Kidney (tissue), 22 donors: ENCODE measurements at places on chromosomes 6 and 20.

DNA sequence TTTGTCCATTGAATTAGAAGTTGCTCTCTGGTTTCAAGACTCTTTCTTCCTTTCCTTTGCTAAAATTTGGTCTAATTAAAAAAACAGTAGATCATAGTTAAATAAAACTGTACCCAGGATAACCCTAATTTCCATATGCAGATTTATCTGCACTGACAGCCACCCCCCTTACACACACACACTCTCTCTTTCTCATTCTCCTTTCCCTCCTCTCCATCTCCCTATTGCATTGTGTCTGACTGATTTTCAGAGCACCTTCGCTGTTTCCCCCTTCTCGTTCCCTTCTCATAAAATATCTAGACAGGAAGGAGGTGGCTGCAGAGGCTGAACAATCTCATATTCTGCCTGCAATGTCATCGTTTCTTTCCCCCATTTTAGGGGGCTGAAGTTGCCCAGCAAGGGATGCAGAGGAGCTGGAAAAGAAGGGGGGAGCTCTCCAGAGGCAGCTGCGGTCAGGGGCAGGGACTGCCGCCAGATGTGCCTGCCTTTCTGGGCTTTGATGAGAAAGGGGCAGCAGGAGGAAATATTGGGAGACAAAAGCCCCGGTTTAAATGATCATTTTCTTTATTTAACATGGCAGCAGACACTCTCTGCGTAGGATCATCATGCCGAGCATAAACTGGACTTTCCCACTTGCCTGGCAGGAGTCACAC lies 22.5 kb upstream of the MMS22L start:
- no peak for DNase-seq

GRCh38 chr20:64095927-64096326 lies 11.4 kb downstream of the NPBWR2 start:
- DNase-seq: no peak

DNA sequence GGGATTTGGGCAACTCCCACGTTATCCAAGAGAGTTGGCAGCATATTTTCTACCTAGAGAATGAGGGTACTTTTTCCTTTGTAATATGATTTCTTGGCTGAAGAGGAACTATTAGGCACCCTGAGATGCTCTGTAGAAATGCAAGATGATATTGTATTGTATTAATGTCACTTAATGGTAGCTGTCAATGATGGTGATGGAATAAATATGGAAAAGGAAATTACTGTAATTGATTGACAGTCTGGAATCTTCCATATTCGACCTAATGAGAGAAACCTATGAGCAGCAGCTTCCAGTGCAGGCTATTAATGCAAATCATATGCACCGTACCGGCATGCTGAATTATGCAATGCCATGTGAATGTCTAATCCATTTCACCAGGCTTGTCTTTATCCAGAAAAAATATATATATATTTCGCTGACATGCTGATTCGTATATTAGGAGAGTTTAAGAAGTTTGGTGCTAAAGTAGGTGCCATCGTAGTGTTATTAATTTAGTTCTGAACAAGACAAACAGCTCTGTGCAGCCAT lies 494.2 kb upstream of the JARID2 start:
- DNase-seq: no peak

DNA sequence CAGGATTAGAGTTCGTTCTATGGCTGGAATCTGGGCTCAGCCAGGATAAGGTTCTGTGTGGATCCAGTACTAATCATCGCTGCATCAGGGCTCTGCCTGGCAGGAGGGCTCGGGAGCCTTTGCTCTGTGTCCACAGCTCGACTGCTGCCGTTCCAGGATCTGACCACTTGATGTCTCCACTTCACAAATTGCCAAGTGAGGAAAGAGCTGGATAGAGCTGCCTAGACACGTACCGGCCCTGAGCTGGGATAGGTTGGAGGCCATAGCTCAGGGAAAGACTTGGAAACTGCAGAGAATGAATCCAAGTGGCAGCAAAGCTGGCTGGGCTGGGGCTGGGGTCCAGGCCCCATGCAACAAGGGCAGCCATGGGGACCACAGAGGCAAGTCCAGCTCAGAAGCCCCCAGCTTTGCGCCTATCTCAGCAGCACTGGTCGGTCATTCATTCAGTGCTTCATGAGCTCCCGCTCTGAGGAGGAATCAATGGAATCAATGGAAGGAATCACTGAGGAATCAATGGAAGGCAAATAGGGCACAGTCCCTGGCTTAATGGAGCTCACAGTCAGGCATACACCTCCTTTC lies 38.0 kb upstream of the TOP1 start:
- peak; percentile 88 for DNase-seq

DNA sequence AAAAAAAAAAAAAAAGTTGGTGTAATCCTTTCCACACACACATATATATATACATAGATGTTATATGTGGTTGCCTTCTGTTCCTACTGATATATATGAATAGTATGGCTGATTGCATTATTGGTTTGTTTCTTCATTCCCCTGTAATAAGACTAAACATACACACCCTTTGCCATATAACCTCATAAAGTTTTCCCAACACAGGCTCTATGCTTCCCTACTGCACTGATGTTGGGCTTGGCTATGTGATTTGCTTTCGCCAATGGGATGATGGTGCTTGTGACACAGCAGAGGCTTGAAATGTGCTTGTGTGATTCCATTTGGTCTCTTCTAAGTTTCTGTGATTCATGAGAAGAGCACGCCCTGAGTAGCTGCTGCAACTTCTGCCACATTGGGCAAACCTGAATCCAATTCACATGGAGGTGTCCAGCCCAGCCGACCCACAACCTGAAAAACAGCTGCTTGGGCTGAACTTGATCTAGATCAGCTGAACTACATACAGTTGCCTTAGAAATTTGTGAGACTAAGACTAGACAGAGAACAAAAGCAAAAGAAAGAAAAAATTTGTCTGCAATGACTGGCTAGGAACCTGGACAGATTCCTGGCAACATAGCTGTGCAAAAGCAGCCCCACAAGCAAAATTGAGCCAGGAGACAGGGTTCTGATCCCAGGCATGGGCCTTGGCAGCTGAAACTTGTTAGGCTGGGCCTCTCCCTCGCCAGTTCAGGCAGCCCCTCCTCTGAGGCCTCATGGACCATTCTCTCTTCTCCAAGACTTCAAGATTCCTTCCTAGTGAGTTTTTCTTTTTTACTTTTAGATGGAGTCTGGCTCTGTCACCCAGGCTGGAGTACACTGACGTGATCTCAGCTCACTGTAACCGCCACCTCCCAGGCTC lies 13.4 kb upstream of the TBC1D20 start:
- no peak for DNase-seq

- no peak for DNase-seq
Observed at GRCh38 chr6:81767163-81767891, 14.8 kb upstream of the TENT5A start.
